ENCODE measurements at places on chromosomes 4 and X.

DNA sequence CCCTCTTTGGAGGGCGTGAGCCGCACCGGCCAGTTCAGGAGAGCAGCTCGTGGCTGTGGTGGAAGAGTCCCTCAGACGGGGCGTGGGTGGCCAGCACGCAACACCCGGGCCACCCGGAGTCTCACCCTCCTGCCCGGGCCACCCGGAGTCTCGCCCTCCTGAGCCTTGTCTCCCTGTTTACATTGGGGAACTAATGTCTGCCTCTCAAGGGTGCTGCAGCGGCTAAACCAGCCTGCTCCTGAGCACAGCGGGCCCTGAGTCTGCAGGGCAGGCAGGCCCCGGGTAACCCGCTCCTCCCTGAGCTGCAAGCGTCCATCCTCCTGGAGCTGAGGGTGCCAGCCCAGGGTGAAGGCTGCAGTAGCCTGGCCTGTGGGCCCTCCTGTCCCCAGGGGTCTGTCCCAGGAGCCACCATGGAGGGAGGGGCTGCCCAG lies 3.0 kb downstream of the PDE6B start:
- DNase-seq = no peak

DNA sequence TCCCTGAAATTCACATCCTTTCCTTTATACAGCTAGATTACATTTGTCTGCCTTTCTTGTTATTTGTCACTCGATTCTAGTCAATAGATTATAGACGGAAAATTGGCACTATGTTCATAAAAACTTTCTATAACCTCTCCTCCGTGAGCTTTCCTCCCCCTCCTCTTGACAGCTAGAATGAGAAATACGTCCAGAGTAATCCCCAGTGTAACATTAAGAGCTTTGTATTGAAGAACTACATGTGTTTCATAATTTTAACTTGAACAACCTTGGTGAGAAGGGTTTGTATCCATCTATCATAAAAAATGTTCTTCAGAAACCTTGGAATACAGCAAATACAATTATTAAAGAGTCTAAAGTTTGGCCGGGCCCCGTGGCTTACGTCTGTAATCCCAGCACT lies 1707.4 kb downstream of the PCDH7 start:
- no peak for DNase-seq

GRCh38 chr4:76514087-76514486 lies 79.1 kb downstream of the SHROOM3 start:
- DNase-seq = no peak

DNA sequence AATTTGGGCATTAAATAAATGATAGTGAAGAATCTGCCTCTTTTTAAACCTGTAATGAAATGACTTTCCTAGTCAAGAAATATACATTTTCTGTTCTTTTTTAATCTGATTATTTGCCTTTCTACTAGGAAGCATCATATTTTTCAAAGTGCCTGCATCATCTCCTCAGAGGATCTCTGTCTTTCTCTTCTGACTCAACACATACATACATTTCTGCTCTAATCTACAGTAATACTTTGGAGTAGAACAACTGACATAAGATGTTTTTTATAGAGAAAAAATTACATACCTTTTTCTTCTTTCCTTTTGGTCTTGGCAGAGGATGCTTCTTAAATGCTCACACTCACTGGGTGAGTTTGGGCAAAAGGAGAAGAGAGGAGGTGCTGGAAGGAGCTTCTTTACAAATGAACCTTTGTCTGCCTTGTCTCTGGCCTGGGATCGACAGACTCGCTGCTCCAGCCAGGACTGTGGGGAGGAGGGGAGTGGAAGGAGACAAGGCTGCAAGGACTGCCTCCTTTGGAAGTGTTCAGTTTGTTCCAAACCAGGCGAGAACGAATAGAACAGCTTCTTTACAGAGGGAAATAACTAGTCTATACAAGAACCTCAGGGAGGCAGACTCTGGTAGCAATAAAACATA lies at the start of gene SCRG1:
Gene SCRG1, minus strand, starts transcription at position 338 of the 637 bp plus-strand sequence. CDS start 7,702 bp downstream, outside the sequence.
- DNase-seq = no peak

- no peak for DNase-seq
These were observed 68.5 kb downstream of the CYTL1 start for GRCh38 chr4:4950561-4951290.

DNA sequence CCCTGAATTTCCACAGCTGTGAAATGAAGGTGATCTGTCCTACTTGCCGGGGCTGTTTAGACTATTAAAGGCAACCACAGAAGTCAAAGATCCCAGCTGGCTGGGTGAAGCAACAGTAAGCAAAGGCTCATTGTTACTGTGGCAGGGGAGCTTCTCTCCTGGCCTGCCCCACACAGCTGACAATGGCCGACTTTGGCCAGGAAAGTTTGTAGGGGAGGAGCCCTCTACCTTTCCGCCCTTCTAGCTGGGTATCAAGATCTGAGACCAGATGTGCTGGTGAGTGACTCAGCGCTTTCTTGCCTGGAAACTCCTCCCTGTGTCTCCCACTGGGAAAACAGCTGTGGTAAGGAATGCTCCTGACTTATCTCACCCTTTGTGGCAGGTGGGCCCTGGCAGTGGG lies 21.1 kb downstream of the RASSF6 start:
- DNase-seq = no peak

- no peak for DNase-seq
These were observed 829.3 kb downstream of the NLGN4X start for GRCh38 chrX:5399403-5399802.

DNA sequence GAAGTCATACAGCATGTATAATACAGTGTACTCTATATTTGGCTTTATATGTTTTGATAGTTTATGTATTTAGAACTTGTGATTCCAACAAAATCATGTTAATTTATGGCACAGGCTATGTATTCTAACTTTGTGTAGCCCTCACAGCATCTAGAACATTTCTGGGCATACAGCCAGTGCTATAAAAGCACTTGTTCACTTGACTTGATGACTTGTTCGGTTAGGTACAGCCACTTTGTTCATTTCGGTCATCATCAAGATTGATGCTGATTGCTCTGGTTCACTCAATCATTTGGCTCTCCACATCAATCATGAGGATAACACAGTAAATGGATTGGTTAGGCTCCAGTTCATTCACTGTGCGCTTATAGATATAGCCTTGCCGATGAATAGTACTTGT lies 97.6 kb upstream of the IRS4 start:
- DNase-seq = no peak

GRCh38 chr4:149825336-149825735 lies 9.7 kb upstream of the IQCM start:
- DNase-seq = no peak

- DNase-seq = no peak
These were observed 275.2 kb downstream of the PTTG2 start for GRCh38 chr4:38235354-38235753.

- no peak for DNase-seq
These were observed 1.3 kb downstream of the PRR32 start for GRCh38 chrX:126820700-126821420.

DNA sequence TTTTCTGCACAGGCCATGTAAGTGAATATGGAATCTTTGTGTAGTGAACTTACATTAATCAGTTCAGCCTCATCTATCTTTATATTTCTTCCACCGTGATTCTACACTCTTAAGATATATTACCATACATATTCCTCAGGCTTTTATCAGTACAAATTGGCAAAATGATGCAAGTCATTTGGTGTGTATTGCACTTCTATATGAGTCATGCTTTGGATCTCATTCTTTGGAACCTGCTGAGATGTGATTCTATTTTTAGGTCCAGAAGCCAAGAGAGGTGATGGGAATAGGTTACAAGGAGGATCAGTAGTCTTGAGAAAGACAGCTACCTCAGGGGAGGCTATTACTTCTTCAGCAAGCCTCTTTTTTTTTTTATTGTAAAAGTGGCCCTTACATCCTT lies 204.4 kb downstream of the ZNF330 start:
- no peak for DNase-seq

DNA sequence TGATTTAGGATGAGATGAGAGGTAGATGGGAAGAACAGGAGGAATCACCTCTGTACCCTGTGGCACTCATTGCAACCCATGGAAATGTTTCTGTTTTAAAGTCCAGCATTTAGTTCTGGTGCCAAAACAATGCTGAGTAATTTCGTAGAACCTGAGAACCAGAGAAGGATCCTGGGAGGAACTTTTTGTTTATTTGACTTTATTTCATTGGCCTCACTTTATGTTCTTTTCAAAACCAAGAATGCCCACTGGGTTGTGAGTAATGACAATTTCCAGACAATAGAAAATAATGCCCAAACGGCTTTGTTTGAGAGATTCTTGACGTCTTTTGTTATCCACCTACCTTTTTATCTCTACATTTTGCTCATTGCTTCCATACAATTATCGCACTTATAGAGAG lies 111.3 kb downstream of the SHROOM3 start:
- DNase-seq = no peak

GRCh38 chrX:136778916-136779315 lies 1.8 kb downstream of the ARHGEF6 start:
- no peak for DNase-seq

DNA sequence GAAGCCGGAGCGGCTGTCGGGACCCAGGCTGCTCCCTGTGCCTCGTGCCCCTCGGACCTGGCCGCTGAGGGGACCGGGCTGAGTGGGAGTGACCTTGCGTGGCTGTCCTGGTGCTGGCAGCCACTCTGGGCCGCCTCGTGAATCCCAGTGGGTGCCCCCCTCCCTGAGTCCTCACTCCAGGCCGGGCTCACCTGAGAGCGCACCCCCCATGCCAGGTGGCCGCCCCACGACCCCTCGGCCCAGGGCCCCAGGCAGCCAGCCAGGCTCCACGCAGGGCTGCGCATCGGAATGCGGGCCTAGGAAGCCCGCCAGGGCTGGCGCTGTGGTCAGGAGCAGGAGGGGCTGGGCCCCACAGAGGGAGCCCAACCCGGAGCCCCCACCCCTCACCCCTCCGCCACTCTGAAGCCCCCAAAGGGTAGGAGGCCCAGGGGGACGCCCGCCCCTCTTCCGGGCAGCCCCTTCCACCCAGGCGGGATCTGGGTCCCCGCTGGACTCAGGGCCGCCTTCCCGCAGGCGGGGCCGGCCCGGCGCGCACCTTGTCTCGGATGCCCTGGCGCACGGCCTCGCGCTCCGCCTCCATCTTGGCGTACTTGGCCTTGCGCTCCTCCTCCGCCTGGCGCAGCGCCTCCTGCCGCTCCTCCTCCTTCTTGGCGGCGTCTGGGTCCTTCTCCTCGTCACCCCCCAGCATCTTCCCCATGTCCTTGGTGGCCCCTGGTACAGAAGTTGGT lies 33.9 kb downstream of the CPLX1 start:
- DNase-seq = peak; percentile 37

Measured in T-helper 9 cell (primary cell).